ENCODE measurements at places on chromosomes 7 and 10. TPM values are rescaled to one million over a fixed set of nuclear protein-coding genes. Genes with fewer than 3 reads are reported as not detected.

BAIAP2L1 gene
- 4.9 TPM for total RNA-seq

LRRD1 gene
- 1.8 TPM for total RNA-seq

ENTPD7 gene
- 26.2 TPM for total RNA-seq

SLC26A5 gene
- total RNA-seq, result 1.6 TPM

LIPJ gene
- 0.26 TPM for total RNA-seq

TBX20 gene
- total RNA-seq, result 14.0 TPM

NSMCE4A gene
- total RNA-seq, result 94.0 TPM

CALML3 gene
- not detected for total RNA-seq

IKZF1 gene
- total RNA-seq, result 7.8 TPM

CACNB2 gene
- total RNA-seq, result 40.4 TPM

TAS2R41 gene
- total RNA-seq, result not detected

RSPH10B2 gene
- total RNA-seq, result 0.53 TPM

CCSER2 gene
- 75.4 TPM for total RNA-seq

DLX5 gene
- total RNA-seq, result 0.74 TPM

Data from urinary bladder (tissue), 4 donors.